ENCODE measurements at places on chromosomes 12 and 14. TPM values are rescaled to one million over a fixed set of nuclear protein-coding genes. Genes with fewer than 3 reads are reported as not detected.

GRCh38 chr12:64612843-64613242 lies 2.5 kb downstream of the RASSF3 start:
- no peaks in the 10 kb centered on the region for H3K36me3 ChIP-seq
- H3K27ac ChIP-seq = no peak overlapping the region
- H3K27me3 ChIP-seq = no peaks in the 10 kb centered on the region
- peaks cover 25% of the 10 kb centered on the region for H3K4me1 ChIP-seq
- H3K4me3 ChIP-seq = no peak overlapping the region

Gene DPF3
- total RNA-seq = 0.59 TPM

DNA sequence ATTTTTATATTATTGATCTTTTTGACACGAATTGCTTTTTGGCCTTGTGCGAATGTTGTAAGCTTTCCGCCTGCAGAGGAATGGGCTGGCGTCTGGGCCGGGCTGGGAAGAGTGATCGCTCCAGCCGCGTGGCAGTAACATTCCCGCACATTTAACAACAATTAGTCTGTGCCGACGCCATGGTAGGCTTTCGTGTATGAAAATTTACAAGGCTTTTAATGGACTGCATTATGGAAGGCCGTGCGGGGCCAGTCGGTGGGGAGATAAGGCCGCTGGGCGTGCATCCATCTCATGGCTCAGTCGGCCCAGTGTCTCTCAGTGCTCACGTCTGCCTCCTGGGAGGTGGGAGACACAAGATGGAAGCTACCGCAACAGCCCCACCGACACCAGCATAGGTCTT lies 142.2 kb downstream of the PHETA1 start:
- H3K4me3 ChIP-seq = no peak overlapping the region
- no peak for DNase-seq

GRCh38 chr12:33587354-33587753 lies 147.7 kb upstream of the SYT10 start:
- H3K27me3 ChIP-seq = no peaks in the 10 kb centered on the region
- peak; percentile 1 for DNase-seq
- H3K4me1 ChIP-seq = no peaks in the 10 kb centered on the region
- H3K36me3 ChIP-seq = no peaks in the 10 kb centered on the region

GRCh38 chr14:89621791-89622638 lies 205.0 kb upstream of the FOXN3 start:
- DNase-seq = no peak
- H3K4me1 ChIP-seq = peaks cover 14% of the 10 kb centered on the region
- H3K27ac ChIP-seq = no peak overlapping the region

Gene VRTN
- not detected for total RNA-seq

DNA sequence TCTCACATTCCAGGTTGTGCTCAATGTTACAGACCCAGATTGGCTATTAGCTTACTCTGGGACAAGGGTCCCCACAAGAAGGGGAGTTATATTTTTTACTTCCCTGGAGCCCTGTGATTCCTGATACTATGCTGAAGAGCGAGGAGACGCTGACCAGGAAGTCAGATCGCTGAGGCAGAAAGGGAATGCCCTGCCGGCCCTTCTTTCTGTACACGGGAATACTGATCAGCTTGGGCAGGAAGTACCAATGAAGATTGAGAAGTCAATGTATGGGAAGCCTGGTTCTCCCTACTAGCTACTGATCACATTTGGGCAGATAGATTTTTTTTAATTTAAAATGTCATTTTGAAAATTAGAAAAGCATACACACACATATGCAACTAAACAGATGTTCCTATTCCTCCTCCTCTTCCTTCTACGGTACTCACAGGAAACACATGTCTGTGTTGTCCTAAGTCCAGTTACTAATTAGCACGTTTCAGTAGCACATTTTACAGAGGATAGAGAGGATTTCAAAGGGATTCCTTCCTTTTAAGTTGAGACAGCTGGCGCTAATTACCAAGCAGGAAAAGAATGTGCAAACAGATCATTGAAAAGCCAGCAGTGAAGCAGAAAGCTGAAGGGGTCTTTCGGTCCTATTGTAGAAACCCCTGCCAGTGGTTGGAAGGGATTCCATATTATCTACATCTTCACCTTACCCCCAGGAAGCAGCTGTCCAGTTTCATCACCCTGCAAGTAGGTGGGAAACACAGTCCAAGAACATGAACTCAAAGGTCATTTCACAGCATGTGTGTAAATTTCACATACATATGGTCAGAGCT lies 292.4 kb downstream of the DUSP6 start:
- H3K4me3 ChIP-seq = no peak overlapping the region
- H3K4me1 ChIP-seq = peaks cover 14% of the 10 kb centered on the region
- no peak for DNase-seq
- H3K36me3 ChIP-seq = no peaks in the 10 kb centered on the region
- H3K27ac ChIP-seq = peak overlapping the region; percentile 26

Gene B4GALNT3
- 0.36 TPM for total RNA-seq

GRCh38 chr14:58245562-58245961 lies 919 bp downstream of the PSMA3 start:
- no peaks in the 10 kb centered on the region for H3K27me3 ChIP-seq
- peak overlapping the region; percentile 96 for H3K27ac ChIP-seq
- peak overlapping the region; percentile 89 for H3K4me3 ChIP-seq
- H3K36me3 ChIP-seq = peaks cover 8% of the 10 kb centered on the region
- DNase-seq = peak; percentile 9
- H3K4me1 ChIP-seq = peaks cover 23% of the 10 kb centered on the region

Gene ASB2
- total RNA-seq = 1.1 TPM

DNA sequence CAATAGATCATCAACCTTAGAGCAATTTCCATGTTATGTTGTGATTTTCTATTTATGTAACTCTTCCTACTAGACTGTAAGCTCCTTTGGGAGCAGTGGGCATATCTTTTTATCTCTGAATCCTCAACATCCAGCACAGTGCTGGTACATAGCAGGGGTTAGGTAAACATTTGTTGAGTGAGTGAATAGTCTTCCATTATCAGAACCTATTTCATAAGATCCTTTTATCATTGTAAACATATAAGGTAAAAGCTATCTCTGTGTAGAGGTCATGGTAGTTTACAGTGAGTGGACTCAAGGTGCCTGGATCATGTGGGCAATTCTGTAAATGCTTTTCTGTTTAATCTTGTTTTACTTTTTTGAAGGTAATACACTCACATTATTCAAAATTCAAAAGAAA lies 15.1 kb downstream of the FKBP11 start:
- H3K27ac ChIP-seq = no peak overlapping the region
- H3K27me3 ChIP-seq = no peaks in the 10 kb centered on the region
- no peak for DNase-seq

Gene CELA1
- not detected for total RNA-seq

DNA sequence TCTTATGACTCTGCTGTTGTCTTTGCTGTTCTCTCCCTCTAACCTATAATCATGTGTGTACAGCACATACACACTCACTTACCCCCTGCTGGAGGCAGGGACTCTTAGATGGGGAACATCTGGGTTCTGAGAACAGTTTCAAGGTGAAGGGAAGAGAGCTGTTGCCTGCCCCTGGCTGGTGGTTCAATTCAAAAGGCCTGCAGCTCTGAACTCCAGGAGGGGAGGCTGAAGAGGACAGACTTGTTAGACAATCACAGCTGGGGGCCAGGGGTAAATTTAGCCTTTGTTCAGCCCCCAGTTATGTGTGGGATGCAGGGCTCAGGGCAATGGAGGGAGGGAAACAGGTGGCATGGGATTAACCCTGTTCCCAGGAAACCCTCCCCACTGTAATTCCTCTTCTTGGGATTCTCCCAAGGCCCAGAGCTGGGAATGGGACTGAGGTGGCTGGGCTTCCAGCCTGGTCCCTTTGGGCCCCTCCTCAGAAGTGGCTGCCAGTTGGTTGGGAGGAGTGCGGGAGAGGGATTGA lies 1.9 kb downstream of the MYL6B start:
- no peak for DNase-seq
- no peaks in the 10 kb centered on the region for H3K27me3 ChIP-seq
- H3K36me3 ChIP-seq = peaks cover 13% of the 10 kb centered on the region
- no peak overlapping the region for H3K4me3 ChIP-seq
- no peak overlapping the region for H3K27ac ChIP-seq

Gene PSME2
- total RNA-seq = 47.7 TPM

DNA sequence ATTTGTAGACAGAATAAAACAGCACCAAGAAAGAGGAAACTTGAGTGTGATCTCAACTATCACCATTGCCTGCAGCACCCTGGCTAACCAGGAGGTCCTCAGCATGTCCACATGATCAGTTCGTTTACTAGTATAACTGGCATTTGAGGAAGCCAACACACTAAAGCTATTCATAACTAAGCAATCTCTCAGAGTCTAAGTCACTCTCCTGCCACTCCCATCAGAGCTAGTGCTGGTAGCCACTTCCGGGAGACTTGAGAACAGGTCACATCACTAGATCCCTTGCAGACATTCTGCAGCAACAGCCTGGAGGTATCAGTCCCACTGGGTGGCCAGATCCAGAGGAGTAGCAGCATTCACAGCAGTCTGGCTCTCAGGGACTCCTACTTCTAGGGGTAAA lies 352.9 kb upstream of the OR4E1 start:
- no peaks in the 10 kb centered on the region for H3K4me1 ChIP-seq
- H3K4me3 ChIP-seq = no peak overlapping the region
- DNase-seq = no peak
- no peaks in the 10 kb centered on the region for H3K27me3 ChIP-seq
- H3K36me3 ChIP-seq = no peaks in the 10 kb centered on the region

Gene TAS2R14
- total RNA-seq = 7.2 TPM

GRCh38 chr14:56271970-56272369 lies 153.8 kb downstream of the PELI2 start:
- H3K36me3 ChIP-seq = no peaks in the 10 kb centered on the region
- peak overlapping the region; percentile 3 for H3K4me3 ChIP-seq
- no peaks in the 10 kb centered on the region for H3K27me3 ChIP-seq
- DNase-seq = no peak
- peak overlapping the region; percentile 77 for H3K27ac ChIP-seq

DNA sequence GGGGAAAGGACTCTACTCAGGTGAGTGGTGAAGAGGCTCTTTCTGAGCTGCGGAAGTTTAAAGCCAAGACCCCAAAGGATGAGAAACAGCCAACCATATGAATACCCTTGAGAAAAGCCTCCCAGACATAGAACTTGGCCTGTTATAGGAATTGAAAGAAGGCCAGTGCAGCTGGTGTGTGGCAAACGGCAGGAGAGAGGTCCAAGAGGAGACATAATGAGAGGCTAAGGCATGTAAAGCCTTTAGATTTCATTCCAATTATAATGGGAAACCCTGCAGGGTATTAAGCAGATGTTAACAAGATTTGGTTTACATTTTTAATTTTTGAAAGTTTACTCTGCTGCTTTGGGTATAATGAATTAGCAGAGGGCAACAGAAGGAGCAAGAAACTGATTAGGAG lies 552.1 kb upstream of the FBXO33 start:
- no peak for DNase-seq
- no peak overlapping the region for H3K4me3 ChIP-seq
- H3K27ac ChIP-seq = no peak overlapping the region
- no peaks in the 10 kb centered on the region for H3K4me1 ChIP-seq
- no peaks in the 10 kb centered on the region for H3K27me3 ChIP-seq

DNA sequence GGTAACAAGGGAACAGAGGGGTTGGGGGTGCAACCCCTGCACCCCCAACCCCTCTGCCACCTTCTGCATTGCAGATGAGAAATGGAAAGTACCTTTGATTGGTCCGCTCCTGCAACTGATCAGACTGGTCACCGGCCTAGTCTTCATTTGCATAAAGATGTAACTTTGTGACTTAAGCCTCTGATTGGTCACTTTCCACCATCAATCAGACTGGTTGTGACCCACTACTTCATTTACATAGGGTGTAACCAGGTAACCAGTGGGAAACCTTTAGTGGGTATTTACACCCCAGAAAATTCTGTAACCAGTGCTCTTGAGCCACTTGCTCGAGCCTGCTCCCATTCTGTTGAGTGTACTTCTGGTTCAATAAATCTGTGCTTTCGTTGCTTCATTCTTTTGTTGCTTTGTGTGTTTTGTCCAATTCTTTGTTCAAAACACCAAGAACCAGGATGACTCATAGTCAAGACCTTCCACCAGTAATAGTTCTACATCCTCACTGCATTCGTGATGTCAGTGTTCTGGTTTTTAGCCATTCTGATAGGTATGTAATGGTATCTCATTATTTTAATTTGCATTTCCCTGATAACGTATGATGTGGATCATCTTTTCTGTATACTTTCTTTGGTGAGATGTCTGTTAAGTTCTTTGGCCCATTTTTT lies 30.8 kb downstream of the LEMD3 start:
- H3K27me3 ChIP-seq = no peaks in the 10 kb centered on the region
- no peak for DNase-seq
- peaks cover 4% of the 10 kb centered on the region for H3K4me1 ChIP-seq

DNA sequence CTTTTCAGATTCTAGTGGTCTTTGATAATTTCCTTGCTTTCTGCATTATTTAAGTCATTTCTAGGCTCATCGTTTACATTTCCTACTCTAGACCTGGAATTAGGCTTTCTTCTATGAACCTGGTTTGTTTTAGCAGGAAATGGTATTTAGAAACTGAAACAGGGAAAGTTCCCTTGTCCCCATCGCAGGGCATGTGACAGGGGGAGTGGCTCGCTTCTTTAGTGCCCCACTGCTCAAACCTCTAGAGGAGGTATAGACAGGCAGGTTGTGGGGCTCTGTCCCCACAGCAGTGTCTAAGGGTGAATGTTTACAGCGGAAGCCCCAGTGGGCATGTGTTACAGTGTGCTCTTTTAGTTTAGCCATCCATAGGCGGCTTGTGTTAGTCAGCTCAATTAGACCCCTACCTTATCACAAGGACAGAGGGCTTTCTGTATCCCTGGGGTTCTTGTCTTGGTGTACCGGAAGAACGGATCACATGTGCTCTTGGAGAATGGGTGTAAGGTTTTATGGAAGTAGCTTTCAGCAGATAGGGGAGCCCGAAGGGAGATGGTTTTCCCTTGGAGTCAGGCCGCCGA lies 25.0 kb downstream of the IFT81 start:
- no peak overlapping the region for H3K27ac ChIP-seq
- no peaks in the 10 kb centered on the region for H3K4me1 ChIP-seq
- H3K36me3 ChIP-seq = peaks cover 40% of the 10 kb centered on the region
- no peak overlapping the region for H3K4me3 ChIP-seq
- no peak for DNase-seq

DNA sequence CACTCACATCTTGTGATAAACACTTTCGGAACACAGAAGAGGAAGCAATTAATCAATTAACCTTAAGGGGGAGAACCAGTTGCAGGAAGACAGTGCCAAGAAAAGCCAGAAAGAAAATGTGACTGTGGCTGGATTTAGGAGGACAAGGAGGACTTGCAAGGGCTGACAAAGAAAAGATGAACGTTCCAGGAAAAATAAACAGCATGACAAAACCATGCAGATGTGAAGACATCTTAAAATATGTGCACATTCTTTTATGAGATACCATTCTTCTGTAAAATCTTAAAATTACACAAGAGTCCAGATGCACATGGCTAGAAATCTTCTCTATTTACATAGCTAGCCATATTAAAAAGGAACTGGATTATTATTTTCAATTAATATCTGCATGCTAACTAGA lies 33.4 kb downstream of the KITLG start:
- peaks cover 30% of the 10 kb centered on the region for H3K36me3 ChIP-seq
- H3K4me3 ChIP-seq = no peak overlapping the region
- H3K27ac ChIP-seq = no peak overlapping the region

DNA sequence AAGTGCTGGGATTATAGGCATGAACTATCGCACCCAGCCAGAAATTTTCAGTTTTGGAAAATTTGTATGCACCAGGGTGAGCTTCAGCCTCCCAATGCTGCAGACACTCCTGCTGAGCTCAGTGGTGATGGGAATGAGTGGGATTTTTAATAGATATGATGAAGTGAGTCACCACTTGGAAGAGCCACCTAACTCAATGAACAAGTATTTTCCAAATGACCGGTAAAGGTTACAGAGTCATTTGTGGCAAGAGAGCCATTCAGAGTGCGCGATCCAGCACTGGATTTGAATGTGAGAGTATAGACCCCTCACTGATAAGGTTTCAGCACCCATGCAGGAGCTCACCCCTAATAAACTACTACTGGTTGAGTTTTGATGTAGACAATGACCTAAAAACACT lies 100.7 kb downstream of the PPP2R5C start:
- no peaks in the 10 kb centered on the region for H3K27me3 ChIP-seq
- H3K4me1 ChIP-seq = peaks cover 4% of the 10 kb centered on the region
- peaks cover 5% of the 10 kb centered on the region for H3K36me3 ChIP-seq
- H3K4me3 ChIP-seq = no peak overlapping the region

Gene BEST3
- total RNA-seq = not detected

Gene CCDC184
- total RNA-seq = under 0.01 TPM
